ENCODE measurements at places on chromosomes 13 and 19.
A peak's percentile ranks its signal among the peaks of the same experiment; 100 is the strongest.

- DNase-seq = no peak
Observed at GRCh38 chr13:80585531-80585930, 244.6 kb upstream of the SPRY2 start.

GRCh38 chr13:25181597-25181996 lies 9.5 kb upstream of the AMER2 start:
- DNase-seq = no peak

- no peak for DNase-seq
Observed at GRCh38 chr19:7460562-7460966, 28.3 kb downstream of the PEX11G start.

- no peak for DNase-seq
Observed at GRCh38 chr13:97324115-97324514, 102.0 kb downstream of the MBNL2 start.

GRCh38 chr19:46213806-46214205 lies 15.7 kb upstream of the IGFL1 start:
- no peak for DNase-seq

- no peak for DNase-seq
Observed at GRCh38 chr13:20474515-20474914, 51.1 kb downstream of the CRYL1 start.

DNA sequence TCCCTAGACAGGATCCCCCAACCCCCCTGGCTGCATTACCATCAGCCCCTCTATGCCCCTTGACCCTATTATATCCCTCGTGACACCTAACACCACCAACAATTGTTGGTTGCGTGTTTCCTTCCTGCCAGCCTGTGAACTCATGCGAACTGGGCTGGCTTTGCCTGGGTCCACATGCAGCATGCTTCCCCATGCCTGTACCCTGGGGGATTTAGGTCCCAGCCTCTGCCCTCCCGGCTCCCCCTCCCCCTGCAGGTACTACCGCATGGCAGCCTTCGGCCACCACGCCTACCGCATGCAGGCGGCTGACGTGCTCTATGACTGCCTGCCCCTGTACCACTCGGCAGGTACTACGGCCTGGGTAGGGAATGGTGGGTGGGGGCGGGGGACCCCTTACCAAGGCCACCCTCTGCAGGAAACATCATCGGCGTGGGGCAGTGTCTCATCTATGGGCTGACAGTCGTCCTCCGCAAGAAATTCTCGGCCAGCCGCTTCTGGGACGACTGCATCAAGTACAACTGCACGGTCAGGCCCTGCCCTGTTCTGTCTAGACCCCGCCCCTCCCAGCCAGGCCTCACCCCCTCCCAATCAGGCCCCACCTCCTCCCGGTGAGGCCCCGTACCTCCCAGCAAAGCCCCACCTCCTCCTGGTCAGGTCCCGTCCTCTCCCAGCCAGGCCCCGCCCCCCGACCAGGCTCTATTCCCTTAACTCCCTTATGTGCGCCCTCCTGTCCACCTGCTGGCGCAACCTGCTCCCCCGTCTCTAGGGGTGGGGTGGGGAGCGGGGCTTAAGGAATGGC lies 18.5 kb downstream of the SLC27A1 start:
- no peak for DNase-seq

- no peak for DNase-seq
Observed at GRCh38 chr13:101493541-101493940, 41.1 kb downstream of the ITGBL1 start.

DNA sequence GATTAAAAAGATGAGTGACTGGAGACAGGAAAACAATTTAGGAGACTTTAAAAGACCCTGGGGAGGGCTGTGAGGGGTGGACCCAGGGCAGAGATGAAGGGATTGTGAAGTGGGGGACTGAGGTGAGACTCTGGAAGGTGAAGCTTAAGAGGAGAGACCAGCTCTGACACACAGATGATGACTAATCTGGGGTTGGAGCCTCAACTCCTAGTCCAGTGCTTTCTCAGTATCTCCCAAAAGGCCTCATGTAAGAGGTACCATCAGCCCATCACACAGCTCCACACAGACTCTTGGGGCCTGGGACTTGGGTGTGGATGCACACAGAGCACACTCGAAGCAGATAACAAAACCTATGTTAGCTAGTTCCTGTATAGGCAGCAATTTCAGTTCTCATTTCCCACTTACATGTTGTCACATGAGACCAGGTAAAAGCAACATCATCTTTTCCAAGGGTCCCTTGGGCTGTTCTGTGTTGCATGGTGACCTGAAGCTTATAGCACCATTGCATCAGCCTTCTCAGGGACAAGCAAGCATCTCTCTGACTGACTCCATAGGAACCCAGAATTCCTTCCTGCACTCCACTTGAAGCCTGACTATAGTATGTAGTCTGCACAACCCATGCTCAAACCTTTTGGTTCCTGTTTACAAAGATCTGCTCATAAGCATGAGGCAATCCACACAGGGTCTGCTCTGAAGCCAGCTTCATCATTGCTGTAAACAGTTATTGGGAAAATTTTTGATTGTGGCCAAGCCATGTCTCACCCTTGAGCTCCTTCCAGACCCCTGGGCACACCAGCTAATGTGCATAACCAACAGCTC lies 88.6 kb upstream of the MYCBP2 start:
- DNase-seq = no peak

- DNase-seq = no peak
Observed at GRCh38 chr19:17748884-17749638, 2.2 kb upstream of the FCHO1 start.

GRCh38 chr19:8490873-8491272 lies 11.6 kb downstream of the PRAM1 start:
- no peak for DNase-seq

- no peak for DNase-seq
Observed at GRCh38 chr13:78401873-78402707, 201.3 kb downstream of the POU4F1 start.

- peak; percentile 87 for DNase-seq
Observed at GRCh38 chr19:34926685-34927375, at the start of gene ZNF30. Gene ZNF30 (plus strand): TSS chr19:34926903. CDS start chr19:34929948, 3,045 bp downstream.

- DNase-seq = no peak
Observed at GRCh38 chr19:17830567-17831418, 9.5 kb upstream of the INSL3 start.

GRCh38 chr13:55572862-55573261 lies 1567.9 kb upstream of the PRR20A start:
- no peak for DNase-seq

GRCh38 chr13:51118809-51119431 lies 7.8 kb upstream of the C13orf42 start:
- no peak for DNase-seq
